ENCODE measurements at places on chromosomes 12 and 14.

- DNase-seq: no peak
These were observed 493.5 kb downstream of the NAV3 start for GRCh38 chr12:78324234-78324633.

- no peak for DNase-seq
These were observed 191.6 kb upstream of the NUDT4 start for GRCh38 chr12:93186131-93186530.

DNA sequence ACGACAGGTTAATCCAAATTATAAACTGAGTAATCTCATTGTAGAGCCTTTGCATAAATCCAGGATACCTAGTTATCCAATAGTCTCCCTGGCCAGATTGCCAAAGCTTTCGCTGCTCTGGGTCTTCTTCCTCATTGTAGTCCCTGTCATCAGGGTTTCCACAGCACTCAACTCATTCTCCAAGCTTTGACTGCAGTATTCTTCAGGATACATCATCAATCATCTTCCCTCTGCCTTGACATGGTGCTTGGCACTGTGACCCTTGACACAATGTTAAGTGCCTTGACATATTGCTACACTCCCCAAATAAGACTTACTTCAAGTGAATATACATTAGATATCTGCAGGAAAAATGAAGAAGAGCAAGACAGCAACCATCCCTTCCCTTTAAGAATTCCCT is 60.1 kb upstream of the RESF1 start:
- no peak for DNase-seq

GRCh38 chr14:90842726-90843125 is 26.5 kb upstream of the TTC7B start:
- no peak for DNase-seq

- no peak for DNase-seq
These were observed 154.6 kb upstream of the OTX2 start for GRCh38 chr14:56964895-56965294.

- DNase-seq: no peak
These were observed 119.7 kb downstream of the PTCSC3 start for GRCh38 chr14:36056845-36057244.

DNA sequence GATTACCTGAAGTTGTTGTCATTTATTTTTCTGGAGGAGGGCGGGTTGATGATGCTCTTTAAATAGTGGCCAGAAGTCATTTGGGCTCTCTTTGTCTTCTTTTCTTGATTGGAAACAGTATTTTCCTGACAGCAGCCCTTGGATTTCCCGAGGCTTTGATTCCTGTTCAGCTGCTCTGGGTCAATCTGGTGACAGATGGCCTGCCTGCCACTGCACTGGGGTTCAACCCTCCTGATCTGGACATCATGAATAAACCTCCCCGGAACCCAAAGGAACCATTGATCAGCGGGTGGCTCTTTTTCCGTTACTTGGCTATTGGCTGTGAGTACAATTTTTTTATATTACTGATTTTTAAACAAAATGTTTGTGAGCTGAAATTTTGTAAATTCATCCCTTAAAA is 60.4 kb downstream of the ANAPC7 start:
- DNase-seq: no peak
